Stimulated activated CD8-positive, alpha-beta memory T cell treated with anti-CD3 and anti-CD28 coated beads, Interleukin-7, amount 100 ng/mL, for 1 hour (primary cell): ENCODE measurements at places on chromosomes 2 and 18.
A peak's percentile ranks its signal among the peaks of the same experiment; 100 is the strongest.

DNA sequence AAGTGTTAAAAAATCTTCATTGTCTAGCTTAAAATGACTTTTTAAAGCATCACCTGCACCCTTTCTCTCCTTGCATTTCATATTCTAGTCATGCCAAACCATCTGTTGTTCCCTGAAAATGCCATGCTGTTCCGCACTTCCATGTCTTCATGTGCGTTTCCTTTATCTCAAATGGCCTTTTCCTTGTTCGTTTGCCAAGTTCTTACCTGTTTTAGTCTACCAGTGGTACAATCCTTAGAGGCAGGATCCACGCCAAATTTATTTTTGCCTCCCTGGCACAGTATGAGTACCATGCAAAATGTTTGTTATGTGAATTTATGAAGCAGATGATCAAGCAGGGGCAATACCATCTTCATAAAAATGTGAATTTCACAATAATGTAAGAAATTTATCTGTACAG lies 37.0 kb downstream of the TMEFF2 start:
- no peak for DNase-seq

DNA sequence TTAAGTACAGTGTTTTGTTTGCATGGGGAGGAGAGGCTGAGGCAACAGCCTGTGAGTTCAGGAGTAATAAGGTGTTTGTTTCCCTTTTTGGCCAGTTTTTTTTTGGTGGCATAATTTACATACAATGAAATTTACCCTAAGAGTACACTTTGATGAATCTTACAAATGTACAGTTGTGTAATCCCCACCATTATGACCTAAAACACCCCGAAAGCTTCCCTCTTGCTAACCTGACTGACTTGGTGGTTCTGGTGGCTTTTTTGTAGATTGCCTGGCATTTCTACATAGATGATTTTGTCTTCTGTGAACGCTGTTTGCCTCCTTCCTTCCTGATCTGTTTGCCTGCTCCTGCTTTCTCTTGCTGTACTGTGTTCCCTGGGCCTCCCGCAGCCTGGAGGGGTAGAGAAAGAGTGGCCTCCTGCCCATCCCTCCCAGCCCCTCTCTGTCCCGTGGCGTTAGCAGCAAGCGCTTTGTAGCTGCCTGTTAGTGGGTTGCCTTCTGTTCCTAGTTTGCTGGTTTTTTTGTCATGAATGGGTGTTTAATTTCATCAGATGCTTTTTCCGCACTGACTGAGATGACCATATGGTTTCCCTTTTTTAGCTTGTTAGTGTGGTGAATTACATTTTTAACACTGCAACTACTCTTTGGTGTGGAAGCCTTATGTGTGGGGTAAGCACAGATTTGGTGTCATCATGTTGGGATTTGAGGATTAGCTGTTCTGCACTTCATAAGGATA lies 32.1 kb downstream of the ASAP2 start:
- no peak for DNase-seq

- DNase-seq, result no peak
Measured at GRCh38 chr2:235066490-235066889, 114.7 kb downstream of the SH3BP4 start.

DNA sequence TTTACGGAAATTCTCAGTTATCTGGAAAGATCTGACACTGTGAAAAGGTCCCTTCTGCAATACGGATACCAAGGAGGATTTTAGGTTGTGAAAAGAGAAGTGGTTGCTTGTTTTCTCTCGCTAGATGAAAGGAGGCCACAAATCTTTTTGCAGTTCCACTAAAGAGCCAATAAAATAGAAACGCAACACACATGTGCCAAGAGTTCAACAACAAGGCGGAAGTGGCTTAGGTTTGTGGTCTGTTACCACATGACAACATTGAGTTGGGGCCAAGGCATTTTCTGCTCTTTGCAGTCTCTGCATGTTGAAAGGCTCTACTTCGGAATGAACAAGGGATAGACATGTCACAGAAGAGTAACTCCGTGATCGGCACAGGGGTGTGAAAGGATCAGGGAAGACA lies 115.7 kb upstream of the OSR1 start:
- DNase-seq, result no peak

GRCh38 chr2:214130114-214130513 lies 280.7 kb upstream of the VWC2L start:
- DNase-seq, result no peak

DNA sequence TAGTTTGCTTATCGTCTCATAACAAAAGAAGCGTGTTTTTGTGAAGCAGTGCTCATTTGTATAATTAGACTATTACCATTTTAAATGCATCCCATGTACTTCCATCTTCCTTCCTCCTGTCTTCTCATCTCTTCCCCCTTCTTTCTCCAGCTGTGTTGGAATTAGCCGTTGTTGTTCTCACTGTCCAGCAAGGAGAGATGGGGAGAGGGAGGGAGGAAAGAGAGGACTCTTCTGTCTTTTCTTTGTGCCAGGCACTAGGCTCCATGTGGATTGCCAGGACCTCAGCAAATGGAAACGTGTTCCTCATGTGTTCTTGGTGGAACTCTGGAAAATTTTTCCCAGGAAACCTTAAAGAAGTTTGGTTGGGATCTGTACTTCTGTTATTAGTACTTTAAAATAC lies 131.7 kb downstream of the PHLPP1 start:
- DNase-seq, result no peak

GRCh38 chr18:23658285-23658684 lies 4.4 kb downstream of the ANKRD29 start:
- DNase-seq, result no peak

- DNase-seq, result no peak
Measured at GRCh38 chr2:174766271-174766670, 2.0 kb upstream of the CHRNA1 start.

GRCh38 chr2:110748489-110748867 lies 16.1 kb downstream of the ACOXL start:
- DNase-seq, result peak; percentile 5
